Germinal center (tissue), 1 donor: ENCODE measurements at places on chromosomes 3 and 15.

GRCh38 chr3:111215481-111215880 lies 143.9 kb downstream of the NECTIN3 start:
- no peak for DNase-seq

GRCh38 chr3:42546691-42547213 lies 35.0 kb downstream of the SEC22C start:
- no peak for DNase-seq

DNA sequence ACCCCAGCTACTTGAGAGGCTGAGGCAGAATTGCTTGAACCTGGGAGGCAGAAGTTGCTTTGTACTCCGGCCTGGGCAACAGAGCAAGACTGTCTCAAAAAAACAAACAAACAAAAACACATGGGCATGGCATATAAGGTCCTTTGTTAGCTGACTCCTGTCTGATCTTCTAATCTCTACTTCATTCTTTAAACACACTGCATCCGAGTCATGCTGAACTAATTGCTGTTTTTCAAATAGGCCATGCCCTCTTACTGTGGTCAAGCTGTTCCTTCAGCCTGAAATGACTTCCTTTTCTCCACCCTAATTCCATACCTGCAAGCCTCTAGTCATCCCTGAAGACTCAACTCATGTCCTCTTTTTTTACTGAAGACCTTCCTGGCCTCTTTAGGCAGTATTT lies 22.3 kb upstream of the SLMAP start:
- DNase-seq = no peak

DNA sequence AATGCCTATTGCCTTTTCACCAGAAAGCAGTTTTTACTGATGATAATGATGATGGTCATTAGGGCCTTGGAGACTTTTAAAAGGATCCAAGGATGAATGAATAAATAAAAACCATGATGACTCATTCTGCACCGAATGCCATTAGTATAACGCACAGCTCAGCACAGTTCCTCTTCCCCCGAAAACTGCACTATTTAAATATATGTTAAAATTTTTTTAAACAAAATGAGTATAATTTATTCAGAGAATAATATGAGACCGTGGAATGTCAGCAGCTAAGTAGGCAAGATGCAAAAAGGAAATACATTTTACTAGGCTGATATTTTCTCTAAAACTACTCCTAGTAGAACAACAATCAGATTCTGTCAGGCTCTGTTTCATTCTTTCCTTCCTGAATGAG lies 83.4 kb upstream of the NANOGP8 start:
- DNase-seq = no peak

GRCh38 chr3:40800343-40800742 lies 275.6 kb downstream of the ZNF621 start:
- no peak for DNase-seq

DNA sequence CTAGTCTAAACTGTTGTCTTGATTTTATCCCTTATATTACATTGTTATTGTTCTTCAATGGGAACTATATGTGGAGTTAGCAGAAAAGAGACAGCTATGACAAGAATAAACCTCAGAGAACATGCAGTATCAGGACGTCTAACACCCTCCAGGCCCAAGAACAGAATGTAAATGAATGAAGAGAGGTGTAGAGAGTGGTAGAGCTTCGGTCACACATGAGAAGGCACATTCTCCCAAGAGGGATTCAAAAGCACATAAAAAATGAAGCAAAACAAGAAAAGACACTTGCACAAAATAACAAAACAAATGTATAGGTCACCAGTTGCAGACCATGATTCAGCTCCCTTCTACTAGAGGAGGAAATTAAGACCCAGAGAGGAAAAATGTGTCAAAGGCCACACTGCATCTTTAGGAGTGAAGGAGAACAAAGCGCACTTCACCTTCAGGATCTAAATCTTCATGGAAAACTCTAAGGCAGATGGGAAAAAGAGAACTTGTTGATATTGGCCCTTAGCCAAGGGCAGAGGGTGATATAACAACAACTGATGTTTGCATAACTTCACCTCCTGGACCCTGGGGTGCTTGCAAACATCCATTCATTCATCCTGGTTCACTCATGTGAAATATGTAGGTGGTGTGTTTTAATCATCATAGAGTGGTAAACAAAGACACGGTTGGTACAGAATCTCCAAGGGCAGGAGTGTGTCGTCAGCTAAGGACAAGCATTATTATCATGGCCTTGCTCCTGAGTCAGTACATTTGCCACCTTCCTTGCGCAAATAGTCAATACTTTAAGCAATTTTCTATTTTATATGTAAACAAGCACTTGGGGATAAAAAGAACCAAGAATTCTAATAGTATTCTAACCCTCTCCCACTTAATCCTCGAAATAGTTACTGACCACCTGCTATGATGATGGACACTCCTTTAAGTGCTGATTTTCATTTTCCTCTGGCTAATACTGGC lies 8.8 kb downstream of the NEK10 start:
- peak; percentile 55 for DNase-seq

GRCh38 chr3:135012101-135012500 lies 217.0 kb downstream of the EPHB1 start:
- DNase-seq = no peak

DNA sequence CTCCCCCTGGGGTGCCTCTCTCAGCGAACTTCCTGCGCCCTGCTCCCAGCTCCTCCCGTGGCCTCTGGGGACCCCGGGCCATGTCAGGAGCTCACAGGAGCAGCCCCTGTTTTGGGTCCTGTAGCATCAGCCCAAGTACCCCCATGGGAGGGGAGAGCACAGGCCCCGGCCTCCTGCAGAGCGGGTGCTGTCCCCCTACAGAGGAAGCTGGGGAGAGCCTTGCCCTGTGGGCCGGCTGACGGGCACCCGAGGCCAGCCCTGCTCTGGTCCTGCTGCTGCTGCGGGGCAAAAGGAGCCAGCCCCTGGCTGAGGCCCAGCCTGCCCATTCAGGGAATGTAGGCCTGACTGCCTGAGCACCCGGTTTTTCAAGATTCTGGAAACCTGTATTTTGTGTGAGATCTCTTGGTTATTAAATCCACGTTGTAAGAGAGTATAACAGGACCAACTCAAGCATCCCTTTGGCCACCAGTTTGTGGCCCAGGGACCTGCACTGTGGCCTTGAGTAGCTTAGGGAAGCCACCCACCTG lies 12.4 kb downstream of the PLXNA1 start:
- no peak for DNase-seq

DNA sequence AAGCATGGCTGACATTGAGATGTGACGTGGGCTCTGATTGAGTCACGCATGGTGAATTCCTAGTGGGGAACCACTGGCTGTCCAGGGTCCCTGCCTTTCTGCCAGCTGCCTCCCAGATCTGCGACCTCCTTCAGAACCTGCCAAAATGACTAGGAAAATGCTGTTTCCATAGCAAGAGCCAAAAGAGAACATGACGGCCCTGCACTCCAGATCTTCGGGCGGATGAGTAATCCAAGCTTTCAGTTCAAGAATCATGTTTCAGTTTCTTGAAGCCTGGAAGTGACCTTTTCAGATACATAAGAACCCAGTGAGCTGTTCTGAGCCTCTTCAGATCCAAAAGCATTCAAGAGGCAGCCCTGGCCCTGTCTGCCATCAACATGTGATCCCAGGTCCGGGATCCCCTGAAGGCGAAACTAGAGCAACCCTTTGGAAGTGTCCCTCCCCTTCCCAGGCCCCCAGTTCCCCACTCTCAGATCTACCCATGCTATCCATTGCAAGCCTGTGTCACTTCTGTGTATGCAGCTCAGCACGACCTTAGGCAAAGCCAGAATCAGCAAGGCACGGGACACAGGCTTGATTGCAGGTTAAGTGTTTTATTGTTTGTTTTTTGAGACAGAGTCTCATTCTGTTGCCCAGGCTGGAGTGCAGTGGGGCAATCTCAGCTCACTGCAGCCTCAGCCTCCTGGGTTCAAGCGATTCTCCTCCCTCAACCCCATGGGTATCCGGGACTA lies 19.7 kb downstream of the ANKRD63 start:
- no peak for DNase-seq

DNA sequence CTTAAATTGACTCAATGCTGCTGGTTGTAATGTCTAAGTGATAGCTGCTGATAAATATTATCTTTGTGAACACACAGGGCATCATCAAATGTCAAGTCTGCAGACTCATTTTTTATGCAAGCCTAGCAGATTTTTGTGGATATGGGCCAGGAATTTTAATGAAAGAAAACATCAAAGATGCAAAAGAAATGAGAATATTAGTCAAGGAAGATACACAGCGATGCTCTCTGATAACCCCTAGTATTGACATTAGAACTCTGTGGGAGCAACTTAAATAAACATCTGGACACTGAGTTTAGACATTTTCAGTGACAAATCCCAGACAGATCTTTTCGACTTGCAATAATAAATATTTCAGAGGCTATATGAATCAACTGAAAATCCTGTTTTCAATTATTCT lies 28.3 kb downstream of the POLR2M start:
- DNase-seq = no peak

GRCh38 chr3:9430733-9431132 lies 33.3 kb downstream of the SETD5 start:
- DNase-seq = no peak

DNA sequence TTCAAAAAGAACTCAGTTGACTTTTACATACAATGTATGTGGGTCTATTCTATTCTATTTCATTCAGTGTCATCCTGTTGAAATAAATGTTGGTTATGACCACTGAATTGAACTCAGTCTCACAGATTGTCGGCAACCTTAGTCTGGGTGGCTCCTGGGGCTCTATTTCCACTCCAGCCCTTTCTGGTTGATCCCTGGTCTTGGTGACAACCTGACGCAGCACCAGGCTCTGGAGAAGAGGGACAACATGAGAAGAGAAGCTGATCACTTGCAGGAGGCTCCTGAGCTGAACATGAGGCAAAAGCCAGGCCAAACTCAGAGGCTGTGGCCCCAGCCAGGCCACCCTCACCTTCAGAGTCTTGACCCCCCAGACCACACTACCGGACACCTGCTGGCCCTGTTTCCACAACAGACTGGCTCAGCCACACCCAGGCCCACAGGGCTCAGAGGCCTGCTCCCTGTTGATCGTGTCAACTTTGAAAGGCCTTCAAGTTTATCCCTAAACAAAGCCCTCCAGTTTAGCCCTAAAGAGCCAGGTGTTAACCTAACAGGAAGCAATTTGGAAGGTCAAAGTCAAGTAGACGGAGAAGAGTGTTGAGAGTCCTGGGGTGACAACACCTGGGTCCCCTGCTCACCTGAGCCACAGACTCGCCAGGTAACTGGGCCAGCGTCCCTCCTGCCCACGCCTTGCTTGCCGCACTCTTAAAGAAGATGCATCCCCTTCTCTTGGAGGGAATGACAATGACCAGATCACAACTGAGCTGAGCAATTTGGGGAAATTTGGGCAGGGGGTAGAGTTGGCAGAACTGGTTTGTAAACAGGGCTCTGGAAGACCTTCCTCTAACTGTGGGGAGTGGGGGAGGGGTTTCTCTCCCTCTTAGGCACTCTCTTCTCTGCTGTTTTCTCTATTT lies 15.4 kb upstream of the MUC20 start:
- no peak for DNase-seq

GRCh38 chr3:149273096-149273751 lies 51.6 kb upstream of the CP start:
- peak; percentile 59 for DNase-seq

DNA sequence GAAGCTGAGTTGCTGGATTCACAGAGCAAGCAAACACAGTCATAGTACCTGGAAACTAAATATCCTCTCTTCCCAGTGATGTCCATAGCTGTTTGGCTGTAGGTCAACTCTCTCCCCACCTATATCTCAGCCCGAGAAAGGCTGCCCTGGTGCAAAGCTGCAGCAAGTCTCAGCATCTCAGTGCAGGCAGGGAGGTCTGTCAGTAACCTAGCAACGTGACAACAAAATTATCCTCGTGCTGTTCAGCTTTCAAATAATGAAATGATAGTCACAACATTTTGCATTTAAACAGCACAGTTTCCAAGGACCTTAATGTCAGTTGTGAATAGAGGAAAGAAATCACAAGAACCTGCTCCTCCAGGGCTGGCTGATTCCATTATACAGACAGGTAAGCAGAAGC lies 83.6 kb downstream of the CHST2 start:
- DNase-seq = no peak

GRCh38 chr3:114227076-114227475 lies 10.3 kb downstream of the ZNF80 start:
- DNase-seq = no peak

DNA sequence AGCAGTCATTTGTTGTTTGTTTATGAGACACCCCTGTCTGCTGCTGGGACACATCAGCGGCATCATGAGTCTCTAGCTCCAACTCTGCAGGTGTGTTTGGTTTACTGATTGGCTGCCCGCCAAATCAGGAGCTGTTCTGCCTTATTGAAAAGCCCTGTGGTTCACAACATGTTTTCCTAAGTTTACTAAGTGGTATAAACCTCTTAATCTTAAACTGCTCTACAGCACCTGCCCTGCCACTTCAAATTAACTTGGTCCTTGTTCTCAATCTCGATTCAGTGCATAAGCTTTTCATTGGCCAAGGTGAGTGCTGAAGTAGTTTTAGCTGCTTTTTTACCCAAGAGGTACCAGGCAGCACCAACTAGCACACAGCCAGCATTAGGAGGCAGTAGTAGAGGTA lies 77.8 kb upstream of the WDR72 start:
- DNase-seq = no peak

DNA sequence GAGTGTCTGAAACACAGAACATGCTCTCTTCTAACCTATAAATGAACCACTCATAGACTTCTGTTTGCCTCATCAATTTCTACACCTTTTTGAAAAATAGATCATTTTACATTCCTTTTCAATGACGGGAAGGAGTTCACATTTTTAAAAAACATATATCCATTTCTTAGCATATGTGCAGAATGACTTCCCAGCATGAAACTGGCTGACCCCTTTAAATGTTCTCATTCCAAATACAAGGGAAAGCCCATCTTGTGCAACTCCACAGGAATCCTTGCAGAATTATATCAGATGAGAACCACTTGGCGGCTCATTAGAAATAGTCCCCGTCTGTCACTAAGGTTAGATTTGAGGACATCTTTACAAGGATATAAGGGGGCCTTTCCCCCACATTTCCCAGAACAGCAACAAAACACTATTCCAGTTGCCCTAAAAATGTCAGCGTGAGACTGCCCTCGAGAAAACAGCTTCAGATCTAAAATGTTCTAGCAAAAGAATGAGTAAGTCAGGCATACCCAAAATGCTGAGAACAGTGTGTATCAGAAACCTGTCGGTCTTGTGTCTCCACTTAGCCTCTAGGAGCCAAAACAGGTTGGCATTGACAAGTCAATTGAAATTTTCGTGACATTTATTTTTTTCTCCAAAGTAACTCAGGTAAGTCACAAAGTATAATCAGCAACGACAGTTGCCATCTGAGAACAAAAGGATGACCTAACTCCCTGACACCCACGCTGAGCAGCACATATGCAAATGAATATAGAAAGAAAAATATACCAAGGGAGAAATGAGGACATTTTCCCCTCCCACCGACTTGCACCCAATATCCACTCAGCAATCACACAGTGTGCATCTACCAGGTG lies 63.1 kb downstream of the FOXP1 start:
- no peak for DNase-seq

GRCh38 chr3:141272906-141273662 lies 41.5 kb downstream of the PXYLP1 start:
- DNase-seq = no peak
